ENCODE measurements at places on chromosomes 2 and 18.
A peak's percentile ranks its signal among the peaks of the same experiment; 100 is the strongest.

- DNase-seq, result peak; percentile 70
Observed at GRCh38 chr2:218387369-218388194, 5.5 kb downstream of the SLC11A1 start.

GRCh38 chr2:239835056-239835455 lies 190.1 kb downstream of the NDUFA10 start:
- DNase-seq, result no peak

- DNase-seq, result no peak
Observed at GRCh38 chr2:33436083-33436482, 40.4 kb upstream of the RASGRP3 start.

DNA sequence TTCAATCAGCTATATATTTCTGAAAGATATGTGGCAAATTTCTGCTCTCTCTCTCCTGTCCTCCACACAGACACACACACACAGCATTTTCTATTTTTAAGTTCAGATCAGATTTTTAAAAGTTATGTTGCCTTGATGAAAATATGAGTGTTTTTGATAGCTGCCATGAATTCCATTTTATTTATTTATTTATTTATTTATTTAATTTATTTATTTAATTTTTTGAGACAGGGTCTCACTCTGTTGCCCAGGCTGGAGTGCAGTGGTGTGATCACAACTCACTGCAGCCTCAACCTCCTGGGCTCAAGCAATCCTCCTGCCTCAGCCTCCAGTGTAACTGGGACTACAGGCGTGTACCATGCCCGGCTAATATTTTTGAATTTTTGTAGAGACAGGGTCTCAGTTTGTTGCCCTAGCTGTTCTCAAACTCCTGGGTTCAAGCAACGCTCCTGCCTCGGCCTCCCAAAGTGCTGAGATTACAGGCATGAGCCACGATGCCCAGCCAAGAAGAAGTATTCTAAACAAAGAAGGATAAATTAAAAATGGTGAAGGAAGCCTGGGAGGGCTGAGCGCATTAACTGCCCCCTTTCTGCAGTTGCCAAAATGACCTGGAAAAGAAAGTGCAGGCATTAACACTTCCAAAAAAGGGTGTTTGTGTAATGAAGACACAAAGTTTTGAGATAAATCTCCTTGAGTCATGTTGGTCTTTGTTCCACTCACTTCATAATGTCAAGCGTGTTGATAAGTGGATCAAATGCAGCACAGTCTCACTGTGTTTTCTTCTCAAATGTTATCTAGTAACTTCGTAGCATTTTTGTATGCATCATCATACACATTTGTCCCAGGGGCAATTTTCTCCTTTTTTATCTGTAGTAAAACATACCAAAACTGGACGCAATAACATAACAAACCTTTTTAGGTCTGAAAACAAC lies 11.1 kb upstream of the IMPA2 start:
- no peak for DNase-seq

GRCh38 chr2:235733761-235734160 lies 239.9 kb downstream of the AGAP1 start:
- no peak for DNase-seq

- no peak for DNase-seq
Observed at GRCh38 chr2:59868981-59869380, 684.5 kb downstream of the BCL11A start.

- no peak for DNase-seq
Observed at GRCh38 chr18:26902291-26902690, 36.8 kb upstream of the AQP4 start.

GRCh38 chr2:230000118-230000841 lies 68.4 kb downstream of the SLC16A14 start:
- DNase-seq, result no peak

GRCh38 chr2:196239622-196240587 lies 68.5 kb upstream of the STK17B start:
- no peak for DNase-seq

- DNase-seq, result no peak
Observed at GRCh38 chr2:26325851-26326250, 20.1 kb upstream of the SELENOI start.

- no peak for DNase-seq
Observed at GRCh38 chr2:112618383-112618782, 27.4 kb upstream of the SLC20A1 start.

GRCh38 chr2:37205689-37206341 lies 9.5 kb downstream of the CEBPZOS start:
- DNase-seq, result no peak

GRCh38 chr2:108364676-108365297 lies 13.0 kb upstream of the SULT1C4 start:
- no peak for DNase-seq

- peak; percentile 45 for DNase-seq
Observed at GRCh38 chr18:10121786-10122515, 208.1 kb downstream of the VAPA start.
